ENCODE measurements at places on chromosomes 6 and 20. TPM values are rescaled to one million over a fixed set of nuclear protein-coding genes. Genes with fewer than 3 reads are reported as not detected.

PLN gene
- total RNA-seq: 215 TPM

GRCh38 chr6:31048099-31048498 lies 37.8 kb downstream of the MUC22 start:
- no peak for DNase-seq

HMGA1 gene
- 151 TPM for total RNA-seq

- DNase-seq: no peak
Measured at GRCh38 chr6:51199105-51199552, 380.5 kb downstream of the TFAP2B start.

GRCh38 chr6:79461205-79461604 lies 76.0 kb downstream of the LCA5 start:
- DNase-seq: no peak
